ENCODE measurements at places on chromosomes 5 and 9.

GRCh38 chr5:122091936-122092600, 14.0 kb upstream of the LOX start:
- no peaks in the 10 kb centered on the region for H3K36me3 ChIP-seq
- H3K4me1 ChIP-seq: no peaks in the 10 kb centered on the region
- peaks cover 3% of the 10 kb centered on the region for H3K27me3 ChIP-seq
- no peak overlapping the region for H3K27ac ChIP-seq
- H3K4me3 ChIP-seq: no peak overlapping the region

- no peaks in the 10 kb centered on the region for H3K36me3 ChIP-seq
- peaks cover 1% of the 10 kb centered on the region for H3K4me1 ChIP-seq
Observed at GRCh38 chr5:59245198-59245597, 648.3 kb downstream of the PDE4D start.

DNA sequence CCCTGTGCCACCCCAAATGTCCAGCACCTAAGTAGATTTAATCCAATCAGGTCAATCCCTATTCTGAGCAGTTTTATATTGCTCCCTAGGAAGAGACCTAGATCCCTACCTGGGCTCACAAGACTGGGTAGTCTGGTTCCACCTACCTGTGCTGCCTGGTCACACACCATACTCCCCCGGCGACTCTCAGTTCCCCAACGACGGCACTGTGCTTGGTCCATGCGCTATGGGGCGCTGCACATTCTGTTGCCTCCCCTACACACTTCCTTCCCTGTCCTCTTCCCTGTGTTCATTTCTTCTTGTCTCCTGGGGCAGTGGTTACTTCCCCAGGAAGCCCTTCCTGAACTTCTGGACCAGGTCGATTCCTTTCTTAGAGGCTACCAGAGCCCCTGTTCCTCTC, 109.9 kb upstream of the IL12B start:
- no peaks in the 10 kb centered on the region for H3K36me3 ChIP-seq
- H3K4me3 ChIP-seq: no peak overlapping the region
- no peak overlapping the region for H3K27ac ChIP-seq

GRCh38 chr9:100990605-100991381, 37.7 kb upstream of the PLPPR1 start:
- no peaks in the 10 kb centered on the region for H3K27me3 ChIP-seq
- no peaks in the 10 kb centered on the region for H3K36me3 ChIP-seq
- H3K4me1 ChIP-seq: no peaks in the 10 kb centered on the region
- DNase-seq: no peak

GRCh38 chr9:108551030-108551841, 304.6 kb downstream of the ACTL7B start:
- H3K27me3 ChIP-seq: no peaks in the 10 kb centered on the region
- H3K27ac ChIP-seq: no peak overlapping the region
- no peak for DNase-seq
- no peaks in the 10 kb centered on the region for H3K4me1 ChIP-seq

DNA sequence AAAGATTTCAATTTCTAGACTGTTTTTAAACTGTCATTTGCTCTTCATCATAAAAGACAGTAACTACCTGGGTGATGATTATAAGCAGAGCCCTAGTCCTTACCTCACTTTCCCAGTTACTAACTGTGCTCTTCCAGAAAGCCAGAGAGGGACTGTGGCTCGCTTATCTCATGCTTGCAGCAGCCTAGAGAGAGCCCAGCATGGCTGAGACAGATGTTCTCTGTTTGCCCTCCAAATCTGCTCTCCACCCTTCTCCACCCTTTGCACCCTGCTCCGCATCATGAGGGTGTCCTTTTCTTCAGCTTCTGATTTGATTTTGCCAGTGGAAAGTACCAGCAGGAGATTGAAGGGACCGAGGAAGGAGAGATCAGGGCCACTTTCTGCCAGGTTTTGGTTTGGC, 61.2 kb upstream of the SELENOP start:
- no peak overlapping the region for H3K4me3 ChIP-seq
- H3K27ac ChIP-seq: no peak overlapping the region
- peaks cover 5% of the 10 kb centered on the region for H3K27me3 ChIP-seq
- DNase-seq: no peak

DNA sequence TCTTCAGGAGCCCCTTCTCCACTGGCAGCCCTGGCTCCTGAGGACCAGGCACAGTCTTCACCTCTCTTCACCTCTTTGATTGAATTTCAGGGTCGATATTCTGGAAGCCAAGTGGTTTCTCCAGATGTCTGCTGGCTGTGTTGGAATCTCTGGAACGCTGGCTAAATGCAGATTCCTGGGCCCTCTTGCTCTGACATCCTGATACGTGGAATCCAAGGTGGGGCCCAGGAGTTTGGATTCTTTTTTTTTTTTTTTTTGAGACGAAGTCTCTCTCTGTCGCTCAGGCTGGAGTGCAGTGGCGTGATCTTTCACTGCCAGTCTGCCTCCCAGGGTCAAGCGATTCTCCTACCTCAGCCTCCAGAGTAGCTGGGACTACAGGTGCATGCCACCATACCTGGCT, 26.8 kb upstream of the IER5L start:
- H3K27me3 ChIP-seq: no peaks in the 10 kb centered on the region
- no peak overlapping the region for H3K27ac ChIP-seq
- H3K36me3 ChIP-seq: no peaks in the 10 kb centered on the region
- H3K4me3 ChIP-seq: no peak overlapping the region

- H3K27ac ChIP-seq: no peak overlapping the region
- no peaks in the 10 kb centered on the region for H3K4me1 ChIP-seq
- no peak overlapping the region for H3K4me3 ChIP-seq
Observed at GRCh38 chr9:89204801-89205200, 26.2 kb upstream of the SHC3 start.

DNA sequence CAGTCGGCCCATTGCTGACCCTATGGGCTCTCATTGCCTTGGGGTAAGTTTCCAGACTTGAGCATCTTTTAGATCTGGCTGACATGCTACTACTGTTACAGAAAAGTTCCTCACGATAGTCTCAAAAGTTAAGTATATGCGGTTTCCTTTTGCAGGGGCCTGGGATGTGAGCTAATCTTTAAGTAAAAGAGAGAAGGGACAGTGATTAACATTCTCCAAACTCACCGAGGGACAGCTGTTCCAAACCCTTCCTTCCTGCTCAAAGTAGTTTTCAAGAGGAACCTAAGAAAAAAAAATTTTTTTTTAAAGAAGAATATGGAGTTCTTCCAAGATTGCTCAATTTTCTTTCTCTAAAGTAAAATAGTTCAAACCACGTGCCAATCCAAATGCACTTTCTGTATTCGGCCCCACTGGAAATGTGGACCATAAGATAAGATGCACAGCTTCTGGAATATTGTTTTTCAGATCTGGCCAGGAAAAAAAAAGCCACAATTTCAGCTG, 168.0 kb upstream of the SPRY4 start:
- peaks cover 3% of the 10 kb centered on the region for H3K27me3 ChIP-seq
- DNase-seq: no peak
- H3K27ac ChIP-seq: no peak overlapping the region
- no peak overlapping the region for H3K4me3 ChIP-seq
- no peaks in the 10 kb centered on the region for H3K36me3 ChIP-seq

- DNase-seq: no peak
- no peaks in the 10 kb centered on the region for H3K27me3 ChIP-seq
- H3K36me3 ChIP-seq: peaks cover 72% of the 10 kb centered on the region
- H3K4me3 ChIP-seq: no peak overlapping the region
Observed at GRCh38 chr9:136232969-136233368, 12.6 kb downstream of the QSOX2 start.

- no peak overlapping the region for H3K27ac ChIP-seq
- DNase-seq: no peak
- no peaks in the 10 kb centered on the region for H3K36me3 ChIP-seq
- H3K27me3 ChIP-seq: peaks cover 21% of the 10 kb centered on the region
- no peak overlapping the region for H3K4me3 ChIP-seq
- no peaks in the 10 kb centered on the region for H3K4me1 ChIP-seq
Observed at GRCh38 chr9:131814707-131815106, 74.8 kb upstream of the RAPGEF1 start.

DNA sequence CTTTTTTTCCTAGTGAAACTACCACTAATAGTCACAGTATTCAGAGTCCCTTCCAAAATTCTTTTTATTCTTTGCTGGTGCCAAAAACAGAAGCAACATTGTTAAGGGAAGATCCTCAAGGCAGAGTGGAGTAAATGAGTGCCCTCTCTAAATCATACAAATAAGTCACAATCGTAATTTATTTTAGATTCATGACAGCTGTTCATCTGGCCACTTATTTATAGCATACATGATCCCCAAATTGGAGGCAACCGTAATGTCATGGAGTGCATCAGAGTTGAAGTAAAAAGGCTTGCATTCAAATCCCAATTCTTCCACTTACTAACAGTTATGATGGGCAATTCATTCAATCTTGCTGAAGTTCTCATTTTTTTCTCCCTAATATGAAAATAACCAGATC, 33.4 kb downstream of the POLK start:
- no peak overlapping the region for H3K27ac ChIP-seq
- H3K4me1 ChIP-seq: peaks cover 6% of the 10 kb centered on the region
- no peak for DNase-seq
- no peak overlapping the region for H3K4me3 ChIP-seq
- H3K36me3 ChIP-seq: peaks cover 30% of the 10 kb centered on the region
- H3K27me3 ChIP-seq: no peaks in the 10 kb centered on the region

GRCh38 chr5:103498211-103498610, 64.4 kb downstream of the NUDT12 start:
- no peaks in the 10 kb centered on the region for H3K27me3 ChIP-seq
- DNase-seq: no peak
- H3K4me1 ChIP-seq: no peaks in the 10 kb centered on the region
- H3K36me3 ChIP-seq: no peaks in the 10 kb centered on the region
- no peak overlapping the region for H3K27ac ChIP-seq

Measured in activated B cell treated with CpG ODN at 0.5 μM for 24 hours (primary cell).